ENCODE measurements at places on chromosomes 16 and 17.
A peak's percentile ranks its signal among the peaks of the same experiment; 100 is the strongest.

DNA sequence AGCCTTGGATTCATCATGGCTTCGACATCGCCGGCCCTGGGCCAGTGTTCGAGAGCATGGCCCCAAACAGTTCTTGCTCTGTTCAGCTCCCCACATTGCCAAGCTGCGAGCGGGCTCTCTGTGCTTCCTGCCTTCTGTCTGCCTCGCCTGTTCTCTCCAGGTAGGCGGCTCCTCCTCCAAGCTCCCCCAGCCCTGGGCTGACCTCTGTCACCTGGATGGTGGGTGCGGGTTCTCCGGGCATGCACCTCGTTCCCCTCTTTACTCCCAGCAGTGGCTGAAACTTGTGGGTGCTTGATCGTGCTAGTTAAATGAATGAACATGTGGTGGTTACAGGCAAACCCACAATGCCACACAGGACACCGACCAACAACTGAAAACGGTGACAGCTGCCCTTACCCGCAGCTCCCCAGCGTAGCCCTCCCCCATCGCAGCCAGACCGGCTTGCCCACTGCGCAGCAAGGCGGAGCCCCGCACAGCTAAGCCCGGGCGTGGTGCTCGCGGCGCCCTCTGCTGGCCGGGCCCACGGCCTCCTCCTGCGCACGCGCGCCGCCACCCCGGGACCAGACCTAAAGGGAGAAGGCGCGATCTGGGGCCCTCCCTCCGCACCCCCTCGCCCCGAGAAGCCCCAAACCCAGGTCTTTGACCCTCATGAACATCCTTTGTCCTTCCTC lies 23.0 kb upstream of the EIF1 start:
- peak; percentile 97 for DNase-seq

DNA sequence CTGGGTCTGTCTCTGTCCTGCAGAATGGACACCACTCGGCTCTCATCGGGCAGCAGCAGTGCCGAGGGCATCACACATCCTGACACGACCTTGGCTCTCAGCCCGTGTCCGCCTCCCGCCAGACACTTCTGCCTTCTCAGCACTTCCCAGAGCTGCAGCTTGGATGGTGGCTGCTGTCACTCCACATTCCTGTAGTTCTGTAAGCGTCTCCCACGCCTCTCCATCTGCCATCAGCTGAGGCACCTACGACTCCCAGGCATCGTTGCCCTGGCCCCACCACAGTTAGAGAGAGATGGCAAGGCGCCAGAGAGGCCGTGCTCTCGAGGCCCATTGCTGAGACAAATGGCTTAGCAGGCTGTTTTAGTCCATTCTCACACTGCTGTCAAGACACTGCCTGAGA lies 195.9 kb upstream of the CHMP6 start:
- DNase-seq, result no peak

DNA sequence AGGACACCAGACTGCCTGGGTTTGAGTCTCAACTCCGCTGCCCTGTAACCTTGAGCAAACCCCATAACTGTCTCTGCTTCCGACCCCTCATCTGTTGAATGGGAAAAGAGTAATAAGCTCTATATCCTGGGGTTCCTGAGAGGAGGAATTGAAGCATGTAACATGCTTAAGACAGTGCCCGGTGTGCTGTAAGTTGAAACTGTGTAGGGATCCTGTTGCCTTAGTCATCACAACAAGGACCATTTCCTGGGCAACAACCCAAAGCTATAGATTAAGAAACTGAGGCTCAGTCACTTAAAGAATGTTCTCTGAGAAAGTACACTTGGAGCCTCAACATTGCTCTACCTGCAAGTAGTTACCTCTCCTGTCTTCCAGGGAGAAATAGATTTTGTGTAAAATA lies 23.0 kb downstream of the CDH13 start:
- no peak for DNase-seq

DNA sequence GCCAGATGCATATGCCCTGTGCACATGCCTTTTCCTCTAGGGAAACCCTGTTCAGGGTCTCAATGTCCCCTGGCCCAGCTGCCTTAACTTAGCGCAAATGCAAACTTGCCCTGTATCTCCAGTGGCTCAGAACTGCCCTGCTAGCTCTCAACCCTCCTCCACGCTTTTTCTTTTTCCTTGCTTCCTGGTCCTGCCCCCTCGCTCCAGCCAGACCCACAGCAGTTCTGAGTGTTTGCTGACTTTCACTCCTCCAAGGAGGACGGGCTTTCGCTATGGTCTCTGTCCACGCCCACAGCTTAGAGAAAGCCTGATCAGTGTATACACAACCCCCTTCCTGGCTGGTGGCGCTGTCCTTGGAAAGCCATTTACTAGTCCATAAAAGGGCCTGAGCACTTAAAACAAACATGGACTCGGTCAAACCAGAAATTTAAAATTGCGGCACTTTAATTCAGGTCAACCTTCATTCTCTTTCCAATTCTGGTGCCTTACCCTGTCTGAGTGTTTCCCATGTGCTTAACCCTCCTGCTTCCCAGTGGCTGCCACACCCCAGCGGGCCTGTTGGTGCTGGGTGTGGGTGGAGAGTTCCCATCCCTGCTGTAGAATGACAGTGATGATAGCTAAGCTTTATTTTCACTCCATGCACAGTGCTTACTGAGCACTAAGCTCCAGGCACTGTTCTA lies 15.6 kb upstream of the TMEM98 start:
- peak; percentile 78 for DNase-seq

DNA sequence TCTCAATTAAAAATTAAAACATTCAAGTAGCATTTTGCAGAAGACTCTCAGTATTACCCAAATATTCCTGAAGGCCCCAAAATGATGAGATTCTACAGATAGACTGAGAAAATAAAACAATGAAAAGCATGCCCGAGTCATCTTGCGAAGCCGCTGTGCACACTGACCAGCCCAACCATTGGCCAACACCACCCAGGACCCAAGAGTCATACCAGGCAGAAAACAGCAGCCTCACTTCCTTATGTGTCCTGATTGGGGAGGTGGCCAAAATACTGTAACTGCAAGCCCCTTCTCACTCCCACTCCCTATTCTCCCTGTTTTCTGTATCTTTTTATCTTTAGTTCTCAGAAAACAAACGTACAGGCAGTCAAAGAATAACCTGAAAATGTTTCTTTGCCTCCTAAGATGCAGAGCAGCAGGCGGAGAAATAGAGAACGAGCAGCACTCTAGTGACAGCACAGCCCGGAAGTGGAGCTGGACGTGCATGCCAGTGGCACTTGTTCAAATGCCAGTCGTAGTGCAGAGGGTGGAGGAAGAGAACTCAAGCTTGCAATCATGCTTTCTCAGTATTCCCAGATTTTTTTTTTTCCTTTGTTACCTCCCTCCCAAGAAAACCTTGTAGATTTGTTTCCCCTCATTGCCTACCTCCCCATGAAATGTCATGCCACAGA lies 182.3 kb upstream of the SOX9 start:
- DNase-seq, result no peak

DNA sequence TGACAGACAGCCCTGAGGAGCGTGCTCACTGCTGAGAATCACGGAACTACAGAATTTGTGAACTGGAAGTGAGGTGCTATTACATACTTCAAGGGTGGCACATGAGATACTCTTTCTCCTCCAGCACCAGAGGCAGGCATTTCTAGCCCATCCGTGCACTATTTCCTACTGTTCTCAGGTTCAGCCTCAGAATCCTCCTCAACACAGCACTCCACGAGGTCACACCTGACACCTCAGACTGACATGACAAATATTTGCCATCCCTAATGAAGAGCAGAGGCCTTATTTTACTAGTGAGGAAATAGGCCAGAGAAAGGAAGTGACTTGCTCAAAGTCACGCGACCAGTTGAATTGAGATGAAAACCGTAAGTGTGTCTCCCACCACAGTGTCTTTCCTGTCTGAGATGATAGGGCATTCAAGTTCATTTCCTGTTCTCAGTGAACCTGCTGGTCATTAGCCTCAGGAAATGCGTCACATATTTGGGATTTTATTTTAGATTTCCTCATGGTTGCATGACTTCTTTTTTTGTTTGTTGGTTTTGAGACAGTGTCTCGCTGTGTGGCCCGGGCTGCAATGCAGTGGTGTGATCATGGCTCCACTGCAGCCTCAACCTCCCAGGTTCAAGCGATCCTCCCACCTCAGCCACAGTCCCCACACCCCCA lies 23.6 kb downstream of the SEZ6 start:
- no peak for DNase-seq

- DNase-seq, result no peak
Measured at GRCh38 chr16:86083382-86084002, 184.5 kb downstream of the IRF8 start.

GRCh38 chr17:40950176-40950575 lies 12.7 kb upstream of the KRT23 start:
- no peak for DNase-seq

DNA sequence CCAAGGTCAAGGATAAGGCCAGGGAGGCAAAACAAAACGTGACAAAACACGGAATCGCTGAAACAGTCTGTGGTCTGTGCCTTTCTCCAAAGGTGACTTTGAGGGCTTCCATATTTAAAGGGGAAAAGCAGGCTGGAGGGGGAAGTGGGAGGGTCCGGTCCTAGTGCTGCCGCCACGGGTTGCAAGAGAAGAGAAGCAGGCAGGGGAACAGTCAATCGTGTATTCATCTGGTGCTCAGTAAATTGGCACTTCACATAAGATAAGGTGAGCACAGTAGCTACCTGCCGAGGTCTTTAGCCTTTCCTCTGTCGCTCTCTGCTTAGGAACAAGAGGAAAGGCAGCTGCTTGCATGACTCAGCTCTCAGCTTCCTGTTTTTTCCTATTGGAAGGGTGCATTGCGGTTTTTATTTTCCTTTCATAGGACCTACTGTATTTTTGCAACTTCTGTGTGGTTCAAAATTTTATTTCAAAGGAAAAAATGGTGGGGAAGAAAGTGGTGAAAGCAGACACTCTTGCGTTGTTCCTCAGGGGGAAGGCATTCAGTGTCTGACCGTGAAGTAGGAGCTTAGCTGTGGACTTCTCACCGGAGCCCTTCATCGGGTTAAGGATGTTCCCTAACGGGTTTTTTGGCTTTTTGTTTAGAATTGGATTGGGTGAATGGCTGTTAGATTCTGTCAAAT lies 7.1 kb upstream of the LGALS3BP start:
- DNase-seq, result no peak

GRCh38 chr17:68452724-68453290 lies 4.5 kb downstream of the WIPI1 start:
- no peak for DNase-seq

GRCh38 chr17:78372841-78373240 lies 5.6 kb upstream of the PGS1 start:
- DNase-seq, result no peak

GRCh38 chr16:85613604-85614337 lies 649 bp downstream of the GSE1 start:
- DNase-seq, result peak; percentile 70

DNA sequence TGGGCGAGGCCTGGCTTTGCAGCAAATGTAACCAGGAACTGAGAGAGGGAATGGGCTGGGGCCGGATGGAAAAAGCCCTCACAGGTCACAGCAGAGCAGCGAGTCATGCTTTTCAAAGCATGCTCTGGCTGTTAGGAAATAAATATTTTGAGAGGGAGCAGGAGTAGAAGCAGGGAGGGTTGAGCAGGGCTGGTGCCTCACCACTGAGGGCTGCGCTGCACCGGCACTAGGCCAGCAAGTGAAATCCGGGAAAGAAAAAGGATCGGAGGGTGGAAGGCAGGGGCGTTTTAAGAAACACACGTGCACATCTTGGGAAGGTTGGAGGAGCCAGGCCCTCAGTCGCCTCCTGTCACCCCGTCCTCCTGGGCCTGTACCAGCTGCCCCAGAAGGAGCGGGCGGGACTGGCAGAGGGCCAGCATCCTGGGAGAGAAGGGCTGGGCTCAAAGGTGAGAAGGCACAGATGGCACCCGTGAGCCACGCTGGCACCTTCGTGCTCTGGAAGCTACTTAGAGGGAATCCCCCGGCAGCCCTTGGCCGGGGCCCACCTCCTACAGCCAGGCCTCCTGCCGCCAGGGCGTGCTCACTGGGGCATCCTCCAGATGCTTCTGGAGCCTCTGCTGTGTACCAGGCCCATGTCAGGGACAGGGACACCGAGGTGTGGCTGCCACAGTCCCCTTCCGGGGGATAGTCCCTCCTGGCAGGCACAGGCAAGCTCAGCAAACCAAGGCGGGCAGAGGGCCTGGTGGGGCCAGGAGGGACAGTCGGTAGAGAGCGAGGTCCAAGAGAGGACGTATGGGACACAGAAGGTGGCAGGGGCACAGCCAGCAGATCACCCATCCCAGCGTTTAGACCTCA lies 71.5 kb upstream of the PLCG2 start:
- no peak for DNase-seq

GRCh38 chr17:50407921-50408320 lies 10.6 kb upstream of the LRRC59 start:
- no peak for DNase-seq

DNA sequence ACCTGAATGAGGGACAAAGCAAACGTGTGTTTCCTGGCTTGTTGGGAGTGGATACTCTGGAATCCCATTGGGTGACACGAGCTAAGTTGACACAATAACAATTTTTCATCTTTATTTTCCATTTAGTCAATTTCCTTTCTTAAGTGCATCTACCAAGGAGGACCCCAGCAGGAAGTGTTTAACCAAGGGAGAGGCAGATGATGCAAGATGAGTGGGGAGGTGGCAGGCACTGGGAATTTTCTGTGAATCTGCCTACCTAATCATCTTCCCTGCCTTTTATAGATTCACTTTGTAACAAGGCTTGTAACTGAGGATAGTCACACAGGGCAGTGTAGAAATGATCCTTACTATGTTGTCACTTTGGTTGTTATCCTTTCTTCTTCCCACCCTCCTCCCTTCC lies 317.7 kb upstream of the HSBP1 start:
- no peak for DNase-seq

GRCh38 chr17:77508047-77508715 lies 367.4 kb downstream of the SEC14L1 start:
- no peak for DNase-seq

DNA sequence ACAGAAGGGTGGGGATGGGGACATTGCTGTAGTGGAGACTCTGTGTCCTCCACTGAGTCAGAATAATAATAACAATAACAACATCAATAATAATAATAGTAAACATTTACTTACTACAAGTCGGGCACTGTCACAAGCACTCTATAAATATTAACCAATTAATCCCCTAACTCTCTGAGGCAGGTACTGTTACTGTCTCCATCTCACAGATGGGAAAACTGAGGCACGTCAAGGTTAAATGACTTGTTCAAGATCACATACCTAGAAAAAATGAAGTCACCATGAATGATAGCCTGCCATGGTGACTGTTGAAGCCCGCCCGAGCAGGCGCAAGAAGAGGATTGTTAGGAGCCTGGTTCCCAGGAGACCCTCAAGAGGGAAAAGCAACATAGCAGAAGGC lies 10.2 kb downstream of the PRR29 start:
- no peak for DNase-seq
